Stimulated activated CD8-positive, alpha-beta memory T cell treated with anti-CD3 and anti-CD28 coated beads, Interleukin-7, amount 100 ng/mL, for 24 hours (primary cell): ENCODE measurements at places on chromosomes 11 and 22.

GRCh38 chr22:32324505-32325415 is 32.9 kb upstream of the RFPL3 start:
- no peak for DNase-seq

DNA sequence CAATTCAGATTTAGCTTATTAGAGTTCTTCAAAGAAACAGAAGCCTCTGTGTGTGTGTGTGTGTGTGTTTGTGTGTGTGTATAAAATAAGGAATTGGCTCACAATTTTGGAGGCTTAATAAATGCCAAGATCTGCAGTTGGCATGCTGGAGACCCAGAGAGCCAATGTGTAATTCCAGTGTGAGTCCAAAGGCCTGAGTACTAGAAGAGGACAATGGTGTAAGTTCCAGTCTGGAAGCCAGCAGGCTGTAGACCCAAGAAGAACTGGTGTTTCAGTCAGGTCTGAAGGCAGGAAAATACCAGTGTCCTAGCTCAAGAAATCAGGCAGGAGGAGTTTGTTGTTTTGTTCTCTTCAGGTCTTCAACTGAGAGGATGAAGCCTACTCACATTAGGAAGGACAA is 20.0 kb downstream of the TMEM135 start:
- DNase-seq = no peak

GRCh38 chr11:89477175-89477574 is 14.0 kb downstream of the NOX4 start:
- DNase-seq = no peak

GRCh38 chr11:68632802-68633201 is 51.5 kb upstream of the GAL start:
- DNase-seq = no peak

DNA sequence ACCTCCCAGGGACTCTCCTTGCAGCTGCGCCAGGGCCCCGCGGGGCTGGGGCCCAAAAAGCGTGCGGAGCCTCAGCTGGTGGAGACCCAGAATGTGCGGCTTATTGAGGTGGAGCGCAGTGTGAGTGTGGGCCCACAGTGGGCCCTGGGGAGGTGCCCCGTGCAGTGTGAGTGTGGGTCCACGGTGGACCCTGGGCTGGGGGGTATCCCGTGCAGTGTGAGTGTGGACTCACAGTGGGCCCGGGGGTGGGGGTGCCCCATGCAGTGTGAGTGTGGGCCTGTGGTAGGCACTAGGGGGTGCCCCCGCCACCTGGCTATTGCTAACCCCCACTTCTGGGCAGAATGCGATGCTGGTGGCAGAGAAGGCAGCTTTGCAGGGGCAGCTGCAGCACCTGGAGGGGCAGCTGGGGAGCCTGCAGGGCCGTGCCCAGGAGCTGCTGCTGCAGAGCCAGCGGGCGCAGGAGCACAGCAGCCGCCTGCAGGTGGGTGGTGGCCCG is 7.8 kb upstream of the RPS6KA4 start:
- DNase-seq = no peak

- DNase-seq = no peak
Measured at GRCh38 chr11:115444542-115444941, 59.7 kb downstream of the CADM1 start.

GRCh38 chr11:126477535-126478305 is 122.2 kb downstream of the ST3GAL4 start:
- DNase-seq = no peak

DNA sequence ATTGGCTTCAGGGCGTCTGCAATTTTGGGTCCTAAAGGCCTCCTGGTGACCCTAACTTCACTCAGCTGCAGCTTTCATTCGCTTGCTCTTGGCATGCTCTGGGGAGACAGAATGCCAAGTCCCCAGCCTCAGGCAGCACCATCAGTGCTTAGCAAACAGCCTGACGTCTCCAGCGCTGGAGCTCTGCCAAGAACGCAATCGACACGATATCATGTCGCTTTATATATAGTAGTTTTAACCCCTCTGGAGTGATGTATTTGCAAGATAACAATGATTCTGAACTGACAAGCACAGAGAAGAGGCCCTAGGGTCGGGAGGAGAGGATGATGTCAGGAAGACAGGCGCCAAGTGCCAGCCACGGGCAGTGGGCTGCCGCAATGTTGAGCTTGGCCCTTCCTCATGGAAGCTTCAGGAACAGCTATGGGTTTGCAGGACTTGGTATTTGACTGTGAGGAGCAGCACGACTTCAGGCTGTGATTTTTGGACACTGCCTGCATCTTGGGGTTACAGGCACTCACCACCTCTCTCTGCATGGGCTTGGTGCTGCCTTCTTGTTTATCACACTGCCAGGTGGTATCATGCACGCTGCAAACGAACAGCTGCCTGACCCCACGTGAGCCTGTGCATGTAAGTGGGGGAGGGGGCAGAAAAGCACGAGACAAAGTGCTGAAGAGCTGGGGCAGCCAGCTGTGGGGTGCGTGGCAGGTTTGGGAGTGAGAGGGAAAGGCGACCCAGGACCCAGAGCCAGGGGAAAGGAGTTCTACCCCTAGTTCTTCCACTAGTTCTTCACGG is 26.1 kb downstream of the B3GAT1 start:
- no peak for DNase-seq

- DNase-seq = no peak
Measured at GRCh38 chr11:68497761-68498160, 37.2 kb downstream of the PPP6R3 start.

GRCh38 chr11:15944460-15944859 is 411.9 kb downstream of the SOX6 start:
- no peak for DNase-seq
